Hematopoietic multipotent progenitor cell (in vitro differentiated cells): ENCODE measurements at places on chromosomes 7 and 10.

DNA sequence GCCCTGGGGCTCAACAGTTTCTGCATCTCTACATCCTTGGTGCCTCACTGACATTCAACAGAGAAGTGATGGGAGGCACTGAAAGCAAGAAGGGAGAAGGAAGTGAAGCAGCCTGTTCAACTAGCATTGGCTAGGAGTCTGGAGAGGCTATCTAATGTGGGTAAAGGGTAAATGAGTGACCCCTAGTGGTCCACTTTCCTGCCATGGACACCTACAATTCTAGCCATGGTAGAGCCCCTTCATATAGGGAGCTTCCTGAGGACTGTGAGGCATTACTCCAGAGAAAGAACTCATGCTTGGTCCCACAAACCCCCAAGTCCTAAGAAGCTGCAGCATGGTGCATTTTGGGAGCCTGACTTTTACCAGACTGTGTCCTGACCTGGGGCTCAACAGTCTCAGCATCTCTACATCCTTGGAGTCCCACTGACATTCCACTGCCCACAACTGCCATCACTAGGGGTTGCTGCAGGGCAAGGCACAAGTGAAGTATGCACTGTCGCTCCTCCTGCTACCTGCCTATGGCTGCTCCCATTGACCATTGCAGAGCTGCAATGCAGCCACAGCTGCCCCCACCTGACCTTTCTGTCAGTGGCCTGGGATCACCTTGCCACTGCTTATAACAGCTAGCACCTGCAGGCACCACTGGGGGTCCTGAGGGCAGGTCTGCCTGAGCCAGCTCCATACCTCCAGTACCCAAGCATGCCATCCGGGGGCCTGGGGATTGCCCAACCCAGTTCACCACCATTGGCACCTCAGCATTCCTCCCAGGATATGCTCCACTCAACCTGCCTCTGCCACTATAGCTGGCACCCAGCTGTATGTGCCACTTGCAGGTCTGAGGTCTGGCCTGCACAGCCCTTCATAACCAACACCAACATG, 44.1 kb upstream of the CDK6 start:
- no peak for DNase-seq

GRCh38 chr10:6054884-6055283, 7.3 kb downstream of the IL2RA start:
- no peak for DNase-seq

- no peak for DNase-seq
Observed at GRCh38 chr10:30114881-30115625, 55.7 kb upstream of the JCAD start.

- DNase-seq: no peak
Observed at GRCh38 chr10:33263453-33263852, 71.0 kb downstream of the NRP1 start.

GRCh38 chr7:42935861-42936260, 3.7 kb downstream of the MRPL32 start:
- DNase-seq: no peak

DNA sequence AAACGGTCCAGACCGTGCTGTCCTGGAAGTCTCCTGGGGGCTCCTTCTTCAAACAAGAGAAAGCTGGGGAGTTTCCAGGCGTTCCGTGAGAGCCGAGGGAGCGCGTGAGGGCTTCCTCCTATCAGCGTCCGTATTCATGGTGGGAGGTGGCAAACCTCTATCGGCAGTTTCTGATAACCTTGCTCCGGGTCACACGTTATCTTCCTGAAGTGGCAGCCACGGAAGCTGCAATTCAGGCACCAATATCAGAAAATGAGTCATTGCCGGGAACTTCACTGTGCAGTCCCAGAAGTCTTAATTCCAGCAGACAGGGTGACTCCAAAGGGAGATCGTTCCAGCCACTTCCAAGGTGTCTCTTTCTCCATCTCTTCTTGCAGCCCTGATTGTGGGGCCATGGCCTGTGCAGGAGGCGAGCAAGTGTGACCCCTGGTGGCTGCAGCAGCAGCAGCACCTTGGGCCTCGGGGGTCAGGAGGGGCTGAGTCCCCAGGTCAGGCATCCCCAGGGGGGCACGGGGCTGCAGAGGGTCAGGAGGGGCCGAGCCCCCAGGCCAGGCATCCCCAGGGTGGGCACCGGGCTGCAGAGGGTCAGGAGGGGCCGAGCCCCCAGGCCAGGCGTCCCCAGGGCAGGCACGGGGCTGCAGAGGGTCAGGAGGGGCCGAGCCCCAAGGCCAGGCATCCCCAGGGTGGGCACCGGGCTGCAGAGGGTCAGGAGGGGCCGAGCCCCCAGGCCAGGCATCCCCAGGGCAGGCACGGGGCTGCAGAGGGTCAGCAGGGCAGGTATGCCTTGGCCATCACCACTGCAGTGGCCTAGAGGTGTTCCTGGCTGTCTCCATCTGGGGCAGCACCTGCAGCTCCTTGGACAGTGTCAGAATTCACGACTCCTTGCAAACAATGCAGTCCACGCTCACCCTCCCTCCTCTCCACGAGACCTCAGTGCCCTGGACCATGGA, 538.7 kb downstream of the DNAJB6 start:
- peak; percentile 66 for DNase-seq

GRCh38 chr7:4207011-4207410, 475.1 kb upstream of the FOXK1 start:
- no peak for DNase-seq

DNA sequence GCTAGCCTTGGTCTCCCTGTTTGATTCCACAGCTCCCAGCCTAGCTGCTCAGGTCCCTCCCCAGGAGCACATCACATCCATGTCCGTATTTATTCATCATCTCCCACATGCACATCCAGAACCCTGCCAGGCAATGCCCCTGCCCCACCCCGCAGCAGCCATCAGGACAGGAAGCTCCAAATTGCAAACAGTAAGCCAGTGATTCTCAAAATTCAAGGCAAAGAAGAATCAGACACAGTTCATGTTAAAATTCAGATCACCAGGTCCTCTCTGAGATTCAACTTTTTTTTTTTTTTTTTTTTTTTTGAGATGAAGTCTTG, 17.7 kb downstream of the LRRC20 start:
- DNase-seq: no peak

DNA sequence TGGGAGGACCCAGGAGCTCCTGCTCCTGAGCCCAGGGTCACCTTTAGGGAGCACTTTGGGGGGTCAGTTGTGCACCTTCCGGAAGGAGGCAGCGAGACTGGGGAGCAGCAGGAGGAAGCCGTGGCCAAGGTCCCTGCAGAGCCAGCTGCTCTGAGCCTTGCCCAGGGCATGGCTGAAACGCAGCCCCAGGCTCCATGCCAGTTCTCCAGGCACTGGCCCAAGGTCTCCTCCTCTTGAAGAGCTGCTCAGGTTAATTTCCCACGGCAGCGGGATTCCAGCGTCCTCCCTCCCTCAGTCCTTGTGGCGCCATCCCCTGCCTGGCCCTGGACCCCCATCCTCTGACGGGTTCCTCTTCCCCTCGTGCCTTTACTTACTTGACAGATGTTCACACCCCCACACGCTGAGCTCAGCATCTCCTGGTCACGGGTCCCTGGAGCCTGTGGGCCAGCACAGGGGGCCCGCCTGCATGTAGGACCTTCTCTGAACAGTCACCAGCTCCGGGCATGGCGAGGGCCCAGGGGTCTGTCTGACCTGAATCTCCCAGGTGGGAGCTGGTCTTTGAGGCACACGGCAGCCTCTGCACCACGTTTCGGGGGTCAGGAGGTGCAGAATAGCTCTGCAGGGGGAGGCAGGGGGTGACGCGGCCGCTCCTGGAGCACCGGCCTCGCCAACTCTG, 16.7 kb upstream of the CFAP46 start:
- no peak for DNase-seq

DNA sequence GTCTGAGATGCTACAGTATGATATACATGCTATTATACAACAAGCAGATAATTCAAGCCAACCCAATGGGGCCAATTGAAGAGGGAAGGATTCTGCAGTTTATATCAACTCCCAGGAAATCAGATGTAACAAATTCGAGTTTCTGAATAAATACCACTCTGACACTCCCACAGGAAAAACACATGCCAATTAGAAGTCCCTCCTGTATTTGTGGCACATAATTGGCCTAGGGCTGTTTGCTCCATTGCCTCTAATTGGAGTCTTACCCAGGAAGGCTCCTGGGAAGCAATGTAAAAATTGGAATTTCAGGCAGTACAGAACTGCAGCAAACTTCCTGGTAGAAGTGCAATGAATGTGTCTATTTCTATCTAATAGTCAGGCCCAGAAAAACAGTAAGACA, 4.7 kb downstream of the PPA1 start:
- DNase-seq: no peak

GRCh38 chr10:78863140-78863905, 205.4 kb upstream of the ZMIZ1 start:
- DNase-seq: no peak

DNA sequence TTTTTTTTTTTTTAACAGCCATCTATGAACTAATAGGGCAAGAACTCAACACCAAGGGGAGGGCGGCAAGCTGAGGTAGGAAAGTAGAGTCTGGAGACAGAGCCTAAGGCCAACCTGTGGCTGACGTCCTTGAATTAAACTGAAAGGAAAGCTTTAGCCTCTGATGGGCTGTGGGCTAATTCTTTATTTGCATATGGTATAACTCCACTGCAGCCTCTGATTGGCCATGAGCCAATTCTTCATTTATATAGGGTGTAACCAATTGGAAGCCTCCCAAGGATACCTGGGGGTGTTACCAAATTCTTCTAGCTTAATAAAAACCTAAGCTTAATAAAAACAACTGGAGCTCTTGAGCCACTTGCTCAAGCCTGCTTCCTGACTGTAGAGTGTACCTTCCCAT, 10.3 kb downstream of the TYW1 start:
- DNase-seq: no peak

- no peak for DNase-seq
Observed at GRCh38 chr10:76624470-76624869, 1013.1 kb downstream of the KCNMA1 start.

DNA sequence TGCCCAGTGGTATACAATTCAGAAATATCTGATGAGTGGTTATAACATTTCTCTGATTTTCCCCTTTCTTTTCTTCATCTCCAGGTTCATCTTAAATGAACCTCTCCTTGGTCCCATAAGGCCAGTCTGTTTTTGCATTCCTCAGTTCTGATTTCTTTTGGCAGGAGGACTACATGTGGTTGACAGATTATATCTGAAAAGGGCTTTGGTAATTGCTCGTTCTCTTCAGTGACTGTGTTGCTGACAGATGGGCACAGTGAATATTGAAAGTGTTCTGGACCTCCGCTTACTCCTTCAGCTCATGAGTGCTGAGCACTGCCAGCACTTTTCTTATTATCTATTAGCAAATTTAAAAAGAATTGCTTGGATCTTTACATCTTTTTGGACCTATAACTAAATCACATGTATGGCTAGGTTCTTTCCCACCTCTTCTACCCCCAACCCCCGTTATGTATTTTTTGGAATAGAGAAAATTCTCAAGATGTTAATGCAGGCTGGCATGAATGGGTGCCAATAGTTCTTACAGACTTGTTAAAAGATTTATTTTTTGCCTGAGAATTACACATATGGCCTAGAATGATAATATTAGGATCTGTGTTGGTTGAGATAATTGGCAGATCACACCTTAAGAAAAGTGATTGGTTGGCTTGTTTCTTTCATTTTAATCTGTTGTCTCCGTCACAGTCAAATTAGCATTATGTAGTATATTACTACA, 323.0 kb downstream of the EXOC4 start:
- DNase-seq: no peak

- DNase-seq: no peak
Observed at GRCh38 chr10:124087672-124088634, 5.4 kb downstream of the CHST15 start.

DNA sequence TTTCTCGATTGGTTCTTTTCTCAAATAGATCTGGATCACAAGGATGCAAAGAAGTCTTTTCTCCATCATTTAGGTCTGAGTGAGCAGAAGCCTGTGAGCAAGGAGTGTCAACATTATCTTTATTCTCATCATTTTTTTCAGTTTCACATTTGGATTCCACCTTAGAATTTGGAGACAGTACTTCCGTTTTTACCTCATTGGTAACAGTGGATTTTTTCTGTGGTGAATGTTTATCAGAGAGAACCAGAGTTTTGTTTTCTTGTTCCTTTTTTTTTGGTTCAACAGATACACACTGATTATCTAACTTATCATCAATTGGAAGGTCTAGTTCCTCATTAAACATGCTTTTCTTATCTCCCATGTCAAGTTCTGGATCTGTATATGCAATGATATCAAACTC, 151.3 kb downstream of the GALNT11 start:
- peak; percentile 55 for DNase-seq

- no peak for DNase-seq
Observed at GRCh38 chr10:11156480-11156879, 138.8 kb downstream of the CELF2 start.

- DNase-seq: no peak
Observed at GRCh38 chr7:31084226-31084625, 32.1 kb downstream of the ADCYAP1R1 start.

DNA sequence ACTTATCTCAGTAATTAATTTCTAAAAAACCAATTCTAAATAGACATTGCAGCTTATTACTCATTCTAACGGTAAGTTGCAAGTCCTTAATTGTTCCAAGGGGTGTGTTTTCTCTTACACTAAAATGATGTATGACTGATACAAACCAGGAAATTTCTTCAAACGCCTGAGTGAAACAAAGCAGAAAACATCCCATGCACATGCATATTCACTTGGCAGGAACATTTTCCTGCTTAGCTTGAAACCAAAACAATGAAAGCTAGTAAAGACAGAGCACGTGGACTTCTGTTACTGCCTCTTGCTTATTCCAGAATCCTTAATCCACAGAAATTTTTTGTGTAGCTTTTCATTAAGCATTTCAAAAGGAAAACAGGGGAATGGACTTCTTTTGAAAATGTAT, 187.7 kb downstream of the MTERF1 start:
- no peak for DNase-seq

GRCh38 chr10:116708391-116708821, 34.0 kb downstream of the HSPA12A start:
- no peak for DNase-seq

GRCh38 chr7:32360127-32360526, 130.1 kb downstream of the LSM5 start:
- no peak for DNase-seq

- peak; percentile 57 for DNase-seq
Observed at GRCh38 chr7:55641273-55641691, 69.0 kb upstream of the VOPP1 start.

DNA sequence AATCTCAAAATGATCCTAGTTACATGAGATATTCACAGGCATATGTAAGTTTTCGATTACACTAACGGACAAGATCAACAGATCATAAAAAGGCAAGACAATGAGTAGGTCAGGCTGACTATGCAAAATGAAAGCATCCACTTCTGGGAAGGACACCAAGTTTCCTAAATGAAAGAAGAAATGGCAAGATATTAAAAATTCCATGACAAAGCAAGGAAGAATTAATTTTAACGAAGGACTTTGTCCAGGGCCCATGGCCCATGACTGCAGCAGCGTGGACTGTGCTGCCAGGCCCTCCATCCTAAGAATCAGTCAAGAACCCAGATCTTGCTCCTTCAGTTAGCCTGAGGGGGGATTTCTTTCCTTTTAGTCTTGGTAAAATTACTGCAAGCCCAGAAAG, 182.4 kb upstream of the FRMD4A start:
- no peak for DNase-seq
